ENCODE measurements at places on chromosomes 12 and 14.

DNA sequence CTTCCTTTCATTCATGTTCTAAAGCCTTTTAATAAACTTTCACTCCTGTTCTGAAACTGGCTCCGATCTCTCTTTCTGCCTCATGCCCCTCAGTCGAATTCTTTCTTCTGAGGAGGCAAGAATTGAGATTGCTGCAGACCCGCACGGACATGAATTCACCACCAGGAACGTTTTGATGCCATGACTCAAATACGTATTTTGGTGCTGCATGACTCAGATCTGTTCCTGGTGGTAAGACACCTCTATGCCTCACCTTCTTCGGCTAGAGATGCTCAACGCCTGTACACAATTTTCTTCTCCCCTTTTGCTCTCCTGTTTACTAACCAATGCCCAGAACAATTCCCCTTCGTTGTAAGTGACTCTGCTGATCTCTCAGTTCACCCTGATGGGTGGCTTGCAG lies 52.0 kb upstream of the RIMBP2 start:
- no peak for DNase-seq

GRCh38 chr12:58502226-58502625 lies 418.1 kb downstream of the LRIG3 start:
- no peak for DNase-seq

DNA sequence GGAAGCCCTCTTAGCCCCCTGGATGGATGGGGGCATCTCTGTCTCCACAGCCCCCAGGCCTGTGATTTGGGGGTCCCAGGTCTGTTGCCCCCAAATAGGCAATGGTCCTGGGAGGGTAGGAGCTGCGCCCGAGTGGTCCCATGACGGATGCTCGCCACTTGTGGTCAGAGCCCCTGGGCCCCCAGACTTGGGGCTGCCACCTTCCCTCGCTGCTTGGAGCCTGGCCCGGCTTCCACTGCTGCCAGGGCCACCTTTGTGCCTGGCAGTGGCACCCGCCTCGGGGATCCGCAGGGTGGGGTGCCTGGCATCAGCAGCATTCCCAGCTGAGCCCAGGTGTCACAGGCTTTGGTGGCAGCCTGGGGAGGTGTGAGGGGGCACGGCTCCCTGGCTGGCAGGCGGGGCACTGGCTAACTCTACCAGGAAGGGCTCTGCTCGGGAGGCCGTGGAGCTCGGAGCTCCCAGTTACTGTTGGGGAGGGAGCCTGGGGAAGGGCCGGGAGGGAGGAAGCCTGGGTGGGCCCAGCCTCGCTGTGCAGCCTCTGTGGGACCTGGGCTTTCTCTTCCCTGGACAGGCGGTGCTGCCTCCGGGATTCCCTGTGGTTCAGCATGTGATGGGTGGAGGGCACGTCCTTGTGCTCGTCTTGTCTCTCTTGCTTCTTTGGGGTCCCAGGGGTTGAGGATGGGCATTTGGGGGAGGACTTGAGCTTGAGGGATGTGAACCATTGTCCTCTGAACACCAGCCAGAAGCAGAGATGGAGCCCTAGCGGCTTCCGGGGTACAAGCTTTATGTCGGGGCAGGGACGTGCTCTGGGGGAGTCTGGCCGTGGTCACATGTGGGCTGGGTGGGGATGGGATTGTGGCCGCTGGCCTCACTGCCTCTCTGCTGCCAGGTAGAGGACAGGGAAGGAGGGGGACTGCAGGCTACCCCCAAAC lies 5.4 kb downstream of the KIF26A start:
- no peak for DNase-seq

DNA sequence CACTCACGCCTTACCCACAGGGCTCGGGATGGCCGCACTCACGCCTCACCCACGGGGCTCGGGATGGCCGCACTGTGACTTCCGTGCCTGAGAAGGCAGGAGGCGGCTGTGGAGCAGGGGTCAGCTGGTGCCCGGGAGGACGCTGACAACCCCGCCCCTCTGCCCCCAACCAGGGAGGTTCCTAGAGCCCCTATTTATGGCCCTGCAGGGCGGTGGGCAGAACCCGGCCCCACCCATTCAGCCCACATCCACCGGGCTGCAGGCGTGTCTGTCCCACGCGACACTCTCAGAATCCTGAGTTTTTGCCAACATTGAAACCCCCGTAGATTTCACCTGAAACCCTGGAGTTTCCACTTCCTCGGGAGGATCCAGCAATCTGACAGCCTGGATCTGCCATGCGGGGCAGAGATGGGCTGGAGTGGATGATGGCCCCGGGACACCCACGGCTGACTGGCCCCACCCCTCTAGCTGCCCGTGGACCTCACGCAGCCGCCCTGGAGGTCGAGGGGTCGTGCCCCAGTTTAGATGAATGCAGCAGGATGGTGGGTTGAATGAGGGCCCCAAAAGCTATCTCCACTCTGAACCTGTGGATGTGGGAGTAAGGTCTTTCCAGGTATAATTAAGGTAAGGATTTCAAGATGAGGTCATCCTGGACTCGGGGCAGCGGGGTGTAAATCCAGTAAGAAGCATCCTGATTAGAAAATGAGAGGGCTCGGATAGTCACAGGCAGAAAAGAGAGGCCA lies 20.4 kb downstream of the GALNT9 start:
- no peak for DNase-seq

- peak; percentile 20 for DNase-seq
Measured at GRCh38 chr14:20522332-20522731, 17.0 kb downstream of the RNASE10 start.

DNA sequence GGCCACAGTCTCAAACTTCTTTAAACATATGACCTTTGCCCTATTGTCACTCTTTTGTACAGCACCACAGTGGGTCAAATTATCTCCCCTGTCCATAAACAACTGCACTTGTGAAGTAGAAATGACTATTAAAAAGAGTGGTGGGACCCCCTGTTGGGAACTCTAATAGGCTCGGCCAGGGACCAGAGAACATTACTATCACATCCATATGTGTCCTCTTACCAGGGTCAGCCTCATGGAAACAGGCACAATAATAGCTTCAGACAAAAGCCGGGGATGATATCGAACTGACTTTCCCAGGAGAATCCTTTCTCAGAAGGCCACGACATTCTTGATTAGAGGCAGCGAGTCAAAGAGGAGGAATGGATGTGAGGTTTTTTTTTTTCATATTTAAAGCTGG lies 96.6 kb downstream of the NKX2-1 start:
- DNase-seq, result no peak

- DNase-seq, result no peak
Measured at GRCh38 chr12:43968736-43969135, 132.9 kb downstream of the TMEM117 start.

DNA sequence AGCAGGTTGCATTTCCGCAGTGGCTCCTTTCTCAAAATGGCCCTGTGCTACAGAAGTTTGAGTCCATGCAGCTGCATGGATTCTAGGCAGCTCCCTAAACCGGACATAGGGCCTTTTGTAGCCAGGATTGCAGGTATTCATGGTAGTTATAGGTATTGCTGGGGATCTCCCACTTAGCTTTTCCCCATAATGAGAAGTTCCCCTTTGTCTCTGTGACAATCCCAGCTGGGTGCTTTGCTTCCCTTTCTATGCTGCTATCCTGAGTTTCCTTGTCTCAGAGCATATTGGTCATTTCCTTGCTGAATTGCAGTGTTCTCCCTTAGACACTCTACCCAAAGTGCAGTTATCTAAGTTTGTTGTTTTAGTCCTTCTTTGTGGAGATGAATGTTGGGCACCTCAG lies 120.9 kb upstream of the MIS18BP1 start:
- no peak for DNase-seq

GRCh38 chr12:18631339-18631738 lies 106.5 kb downstream of the PLCZ1 start:
- no peak for DNase-seq

GRCh38 chr14:66377574-66377973 lies 108.6 kb upstream of the CCDC196 start:
- no peak for DNase-seq

GRCh38 chr12:28963554-28963953 lies 185.5 kb upstream of the FAR2 start:
- DNase-seq, result peak; percentile 1

DNA sequence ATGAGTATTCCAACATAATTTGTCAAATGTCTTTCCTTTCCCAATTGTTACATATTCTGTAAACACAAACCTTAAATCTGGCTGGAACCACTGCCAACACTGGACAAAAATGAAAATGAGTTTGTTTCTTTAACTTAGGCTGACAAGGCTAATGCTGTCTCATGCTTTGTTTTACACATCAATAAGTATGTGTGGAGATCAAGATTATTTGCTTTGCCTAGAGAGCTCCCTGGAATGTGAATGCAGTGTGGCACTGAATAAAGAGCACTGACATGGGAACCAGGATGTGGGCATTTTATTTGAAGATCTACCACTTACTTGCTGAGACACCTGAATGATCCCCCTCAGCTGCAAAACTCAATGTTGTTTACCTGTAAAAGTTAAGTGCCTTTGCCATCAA lies 61.7 kb downstream of the RALGAPA1 start:
- no peak for DNase-seq

DNA sequence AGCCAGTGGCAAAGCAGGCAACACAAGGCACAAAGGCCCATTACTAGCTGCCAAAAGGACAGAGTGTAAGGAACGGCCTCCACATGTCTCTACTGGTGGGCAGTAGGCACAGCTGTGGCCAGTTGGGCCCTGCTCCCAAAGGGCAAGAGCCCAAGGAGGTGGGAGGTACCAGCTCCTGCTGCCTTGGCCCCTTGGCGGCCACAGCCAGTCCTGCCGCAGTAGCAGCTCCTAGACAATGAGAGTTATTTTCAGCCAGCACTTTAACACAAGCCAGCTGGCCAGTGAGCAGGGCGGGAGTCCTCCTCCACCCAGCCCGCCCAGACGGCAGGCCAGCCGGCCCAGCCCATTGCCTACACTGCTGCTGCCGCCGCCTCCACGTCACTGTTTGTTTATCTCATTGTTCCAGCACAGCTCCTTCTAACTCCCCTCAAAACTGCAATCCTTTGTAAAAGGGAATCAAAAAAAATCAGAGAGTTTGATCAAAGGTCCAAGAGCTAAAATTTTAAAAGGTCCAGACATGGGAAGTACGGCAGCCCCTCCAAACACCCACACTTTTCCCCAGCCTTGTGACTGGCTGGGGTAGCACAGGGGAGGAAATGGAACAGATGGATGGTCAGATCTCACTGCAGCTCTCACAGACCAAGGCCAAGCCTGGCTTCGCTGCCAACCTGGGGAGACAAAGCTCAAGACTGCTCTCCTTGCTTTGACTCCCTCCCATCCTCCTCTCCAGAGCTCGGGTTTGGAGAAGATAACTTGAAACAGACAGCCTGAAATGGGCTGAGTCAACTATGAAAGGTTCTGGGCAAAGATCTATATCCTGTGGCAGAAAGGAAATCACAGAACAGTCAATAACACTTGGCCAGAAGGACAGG lies 33.5 kb downstream of the FMNL3 start:
- DNase-seq, result no peak

- no peak for DNase-seq
Measured at GRCh38 chr12:93134893-93135285, 205.8 kb upstream of the EEA1 start.

DNA sequence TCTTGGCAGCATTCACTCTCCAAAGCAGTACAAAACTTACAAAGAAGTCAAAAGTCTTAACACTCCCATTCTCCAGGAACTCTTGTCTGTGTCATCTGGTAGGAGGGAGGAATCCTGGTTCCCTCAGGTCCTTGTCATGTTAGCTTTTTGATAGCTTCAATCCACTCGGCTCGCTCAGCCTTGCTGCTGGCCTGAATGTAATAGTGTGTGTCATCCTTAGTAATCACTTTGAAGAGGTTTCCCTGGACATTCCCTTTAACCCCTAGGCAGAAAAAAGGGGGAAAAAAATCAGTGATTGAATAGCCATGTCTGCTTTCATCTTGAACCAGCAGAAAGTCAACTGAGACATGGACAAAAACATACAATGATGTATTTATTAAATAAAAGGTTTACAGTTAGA lies 24.8 kb downstream of the PLEK2 start:
- DNase-seq, result no peak
